ENCODE measurements at places on chromosomes 5 and 9.

DNA sequence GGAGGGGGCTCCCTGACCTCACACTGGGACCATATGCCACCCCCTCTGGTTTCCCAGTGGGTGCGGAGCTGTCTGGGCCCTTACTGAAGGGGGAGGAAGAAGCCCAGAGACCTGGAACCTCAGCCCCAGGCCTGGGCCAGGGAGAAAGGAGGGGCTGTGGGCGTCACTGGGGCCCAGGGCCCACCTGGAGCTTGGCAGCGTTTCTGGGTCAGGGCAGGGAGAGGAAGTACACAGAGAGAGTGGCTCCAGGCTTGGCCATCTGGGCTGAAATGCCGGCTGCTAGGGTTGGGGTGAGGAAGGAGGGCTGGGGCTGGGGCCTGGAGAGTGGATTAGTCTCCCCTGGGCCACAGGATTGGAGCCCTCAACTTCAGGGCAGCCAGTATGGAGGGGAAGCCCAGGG is 6.4 kb upstream of the DAB2IP start:
- no peak for DNase-seq

DNA sequence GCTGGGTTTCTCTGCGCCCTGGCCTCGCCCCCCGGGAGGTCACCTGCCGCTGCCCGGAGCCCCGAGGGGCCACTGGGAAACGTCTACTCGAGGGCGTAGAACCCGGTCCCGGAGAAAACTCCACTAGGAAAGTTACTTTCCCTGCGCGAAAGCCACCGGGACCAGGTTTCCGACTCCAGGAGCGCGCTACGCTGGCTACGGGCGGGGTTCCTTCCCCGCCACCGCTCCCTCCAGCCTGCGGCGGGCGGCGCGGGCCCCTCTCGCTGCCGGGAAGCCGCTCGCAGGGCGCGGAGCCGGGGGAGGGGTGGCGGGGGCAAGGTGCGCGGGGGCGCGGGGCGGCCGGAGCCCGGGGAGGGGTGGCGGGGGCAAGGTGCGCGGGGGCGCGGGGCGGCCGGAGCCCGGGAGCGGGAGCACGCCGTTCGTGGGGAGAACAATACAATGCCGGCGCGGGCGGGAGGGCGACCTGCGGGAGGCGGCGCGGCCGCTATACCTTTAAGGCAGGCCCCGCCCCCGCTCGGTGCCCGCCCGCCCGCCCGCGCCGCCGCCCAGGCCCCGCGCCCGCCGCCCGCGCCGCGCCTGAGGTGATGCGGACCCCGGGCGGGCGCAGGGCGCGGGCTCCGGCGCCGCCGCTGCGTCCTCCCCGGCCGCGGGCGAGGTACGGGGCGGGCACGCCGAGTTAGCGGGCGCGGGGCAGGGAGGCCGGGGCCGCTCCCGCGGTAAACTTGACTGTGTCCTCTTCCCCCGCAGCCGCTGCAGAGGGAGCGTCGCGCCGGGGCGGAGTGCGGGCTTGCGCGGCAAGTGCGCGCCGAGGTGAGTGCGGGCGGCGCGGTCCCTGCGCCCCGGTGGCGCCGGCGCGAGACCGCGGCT is 278.1 kb downstream of the AOPEP start:
- no peak for DNase-seq

- DNase-seq = no peak
These were observed 35.2 kb downstream of the PCDHAC2 start for GRCh38 chr5:141001446-141001843.

DNA sequence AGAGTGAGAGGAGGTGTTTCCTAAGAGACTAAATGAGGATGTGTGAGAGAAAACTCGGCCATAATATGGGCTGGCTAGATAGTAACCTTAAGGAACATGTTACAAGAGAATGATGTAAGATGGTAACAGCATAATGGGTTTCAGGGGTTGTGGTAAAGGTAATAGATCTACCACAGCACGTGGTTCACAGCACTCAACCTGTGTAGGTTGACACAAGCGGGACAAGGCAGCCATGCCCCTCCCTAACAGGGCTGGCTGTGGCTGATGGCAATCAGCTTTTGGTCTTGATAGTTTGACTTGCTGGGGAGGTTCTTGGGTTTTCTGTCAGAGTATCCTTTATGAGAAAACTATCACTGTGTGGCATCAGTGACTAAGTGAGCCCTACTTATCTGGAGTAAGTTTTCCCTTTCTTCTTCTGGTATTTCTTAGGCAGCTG is 138.6 kb downstream of the TRIO start:
- DNase-seq = no peak

- DNase-seq = peak; percentile 31
These were observed 194.8 kb downstream of the FBXL7 start for GRCh38 chr5:15694696-15695214.

- no peak for DNase-seq
These were observed 380.3 kb downstream of the SEMA5A start for GRCh38 chr5:9165546-9165945.

Data from LNCaP clone FGC (cell line).